ENCODE measurements at places on chromosomes 11 and 22. TPM values are rescaled to one million over a fixed set of nuclear protein-coding genes. Genes with fewer than 3 reads are reported as not detected.

The CLMP gene
- 0.06 TPM for total RNA-seq

The TSGA10IP gene
- total RNA-seq: not detected

The GSTT2B gene
- total RNA-seq: not detected

The SPINDOC gene
- total RNA-seq: 4.8 TPM

The NEU3 gene
- 10.6 TPM for total RNA-seq

The KRTAP5-2 gene
- not detected for total RNA-seq

The KCNQ1OT1 gene
- 0.17 TPM for total RNA-seq

The NPAS4 gene
- total RNA-seq: not detected

The UPK3A gene
- not detected for total RNA-seq

The SYCE3 gene
- total RNA-seq: not detected

The GDPD4 gene
- not detected for total RNA-seq

Data from CD4-positive, alpha-beta T cell (primary cell).